Activated naive CD8-positive, alpha-beta T cell treated with anti-CD3 and anti-CD28 coated beads for 36 hours (primary cell): ENCODE measurements at places on chromosomes 6 and 20.

GRCh38 chr6:37237789-37238188 lies 19.8 kb upstream of the TBC1D22B start:
- no peak for DNase-seq

DNA sequence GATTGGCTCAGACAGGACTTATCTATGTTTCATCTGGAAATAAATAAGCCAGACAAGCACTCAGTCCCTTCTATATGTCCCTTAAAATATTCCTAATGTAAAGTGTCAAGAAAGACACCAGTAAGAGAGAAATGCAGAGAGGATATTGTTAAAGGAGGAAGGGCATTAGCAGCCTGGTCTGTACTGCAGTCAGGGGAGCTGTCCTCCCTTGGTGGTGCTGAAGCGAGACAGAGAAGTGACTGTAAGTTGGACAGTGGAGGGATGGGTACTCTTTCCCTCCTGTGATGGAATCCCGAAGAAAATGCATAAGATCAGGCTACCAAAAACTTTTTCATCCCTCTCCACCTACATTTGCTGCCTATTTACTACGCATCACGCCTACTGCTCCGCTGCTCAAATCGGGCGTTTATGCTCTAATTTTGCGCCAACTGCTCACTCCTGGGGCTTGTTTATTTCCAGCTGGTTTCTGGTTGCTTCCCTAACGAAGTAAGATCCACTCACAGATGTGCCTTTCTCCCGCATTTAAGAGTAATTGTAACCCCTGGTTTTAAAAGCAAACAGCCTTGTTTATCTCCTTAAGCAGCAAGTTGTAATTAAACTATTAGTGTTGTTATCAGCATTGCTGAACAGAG lies 35.2 kb downstream of the PHACTR1 start:
- peak; percentile 31 for DNase-seq

DNA sequence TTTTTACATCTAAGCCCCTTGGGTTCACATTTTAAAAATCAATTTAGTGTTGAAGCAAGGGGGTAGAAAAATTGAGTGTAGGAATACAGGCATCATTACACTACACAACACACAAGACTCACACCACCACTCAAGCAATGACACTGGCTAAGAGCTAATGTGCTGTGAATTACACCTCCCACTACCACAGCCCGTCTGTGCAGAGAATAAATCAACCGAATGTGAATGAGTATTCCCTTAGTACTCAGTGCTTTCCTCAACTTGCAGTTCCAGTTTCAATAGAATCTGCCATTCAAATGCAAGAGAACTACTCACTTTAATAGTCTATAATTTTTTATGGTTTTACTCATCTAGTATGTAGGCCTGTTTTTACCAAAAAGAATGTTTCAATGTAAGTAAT lies 114.4 kb downstream of the PDSS2 start:
- DNase-seq: no peak

DNA sequence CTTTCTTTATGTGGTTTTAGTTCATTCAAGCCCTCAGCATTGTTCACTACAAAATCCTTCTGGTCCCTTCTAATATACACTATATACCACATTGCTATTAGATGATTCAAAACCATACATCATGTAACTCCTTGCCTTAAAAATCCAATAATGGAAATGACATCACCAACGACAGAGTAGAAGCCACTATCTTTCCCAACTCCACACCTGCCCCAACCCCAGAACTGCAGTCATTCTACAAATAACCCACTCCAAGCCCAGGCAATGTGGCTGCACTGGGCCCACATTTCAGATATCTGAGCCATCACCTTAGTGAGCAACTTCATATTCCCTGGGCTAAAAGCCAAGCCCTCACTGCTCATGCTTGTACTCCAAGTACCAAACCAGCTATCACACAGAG lies 22.6 kb upstream of the RUNX2 start:
- DNase-seq: no peak

DNA sequence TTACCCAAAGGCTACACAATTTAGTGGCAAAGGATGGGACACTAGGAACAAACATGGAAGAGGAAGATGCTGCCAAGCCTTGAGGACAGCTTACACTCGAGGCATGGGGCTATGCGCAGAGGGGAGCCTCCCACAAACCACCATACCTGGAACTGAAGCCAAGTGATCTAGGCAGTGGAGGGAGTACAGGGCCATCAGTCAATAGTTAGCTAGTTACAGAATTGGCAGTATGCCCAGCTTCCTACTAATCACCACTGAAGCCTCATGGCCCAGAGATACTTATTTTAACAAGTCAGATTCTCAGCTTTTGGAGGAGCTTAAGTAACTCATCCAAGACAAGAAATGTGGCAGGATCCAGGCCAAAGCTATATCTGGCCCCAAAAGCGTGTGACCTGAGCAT lies 226.6 kb upstream of the MOCS1 start:
- no peak for DNase-seq

DNA sequence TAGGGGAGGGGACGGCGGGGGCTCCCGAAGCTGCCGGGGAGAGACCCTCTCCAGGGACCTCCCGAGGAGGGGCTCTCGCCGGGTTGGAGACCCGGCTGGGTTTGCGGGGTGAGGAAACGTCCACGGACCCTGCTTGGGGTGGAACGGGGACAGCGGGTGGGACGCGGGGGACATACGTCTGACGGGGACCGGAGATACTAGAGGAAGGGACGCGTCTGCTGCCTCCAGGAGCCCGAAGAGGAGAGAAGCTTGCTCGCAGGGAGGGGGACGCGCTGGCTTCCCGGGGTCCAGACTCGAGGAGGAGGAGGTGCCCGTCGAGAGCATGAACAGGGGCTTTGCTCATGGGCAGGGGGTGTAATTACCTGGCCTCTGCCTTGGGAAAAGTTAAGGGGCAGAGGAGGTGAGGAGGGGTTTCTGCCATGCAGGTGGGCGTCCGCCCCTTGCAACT lies 593 bp downstream of the DNMT3B start:
- no peak for DNase-seq

- DNase-seq: no peak
Measured at GRCh38 chr6:113786168-113786567, 71.0 kb upstream of the MARCKS start.

- DNase-seq: no peak
Measured at GRCh38 chr20:5447188-5447587, 130.4 kb upstream of the PROKR2 start.

DNA sequence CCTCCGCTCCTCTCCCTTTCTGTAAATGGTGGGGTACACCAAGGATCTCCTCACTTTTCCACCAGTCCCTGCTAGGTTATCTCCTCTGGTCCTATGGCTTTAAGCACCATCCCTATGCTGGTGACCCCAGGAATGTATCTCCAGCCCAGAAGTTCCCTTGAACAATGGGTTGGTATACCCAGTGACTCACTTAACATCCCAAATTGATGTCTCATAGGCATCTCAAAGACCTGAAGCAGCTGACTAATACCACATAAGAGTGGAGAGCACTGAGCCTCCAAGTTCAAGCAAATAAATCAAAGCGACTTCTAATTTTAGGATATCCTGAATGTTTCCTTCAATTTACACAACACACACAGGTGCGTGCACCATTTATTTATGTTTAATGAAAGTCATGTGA lies 48.3 kb downstream of the ADGRF1 start:
- DNase-seq: no peak

DNA sequence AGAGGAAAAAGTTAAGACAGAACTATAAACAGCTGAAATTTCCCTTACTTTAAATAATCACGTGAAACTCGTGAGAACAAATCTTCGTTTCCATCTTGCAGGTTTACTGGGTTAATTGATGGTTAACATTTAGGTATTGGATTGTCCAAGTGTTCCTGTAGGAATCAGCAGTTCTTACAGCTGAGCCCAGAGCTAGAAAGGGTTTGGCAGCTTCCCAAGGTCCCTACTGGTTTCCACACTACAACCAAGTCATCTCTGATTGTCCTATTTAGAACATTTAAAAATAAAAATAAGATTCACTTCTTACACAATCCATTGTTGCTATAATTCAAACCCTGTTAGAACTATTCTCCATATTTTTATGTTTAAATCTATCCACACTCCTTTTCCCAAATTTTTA lies 15.8 kb downstream of the MPC1 start:
- no peak for DNase-seq

- no peak for DNase-seq
Measured at GRCh38 chr6:138005846-138006245, 101.4 kb downstream of the PERP start.

GRCh38 chr6:112416866-112417265 lies 69.7 kb downstream of the RFPL4B start:
- DNase-seq: no peak

DNA sequence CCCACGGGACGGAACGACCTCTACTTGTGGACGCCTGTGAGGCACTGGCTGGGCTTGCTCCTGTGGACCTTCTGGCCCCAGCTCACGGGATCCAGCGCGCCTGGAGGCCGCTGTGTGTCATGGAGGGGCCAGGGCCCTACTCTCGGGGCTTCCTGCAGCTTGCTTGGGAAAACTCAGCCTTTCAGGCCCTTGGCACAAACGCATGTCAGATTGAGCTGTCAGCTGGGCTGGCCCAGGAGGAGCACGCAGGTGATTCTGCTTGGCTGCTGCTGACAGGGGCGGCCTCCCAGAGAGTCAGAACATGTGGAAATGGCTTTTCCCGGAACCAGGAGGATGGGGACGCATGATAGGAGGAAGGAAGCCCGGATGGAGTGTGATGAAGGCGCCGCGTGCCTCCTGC lies 39.7 kb downstream of the TMEM181 start:
- no peak for DNase-seq
